ENCODE measurements at places on chromosomes 3 and 15.

DNA sequence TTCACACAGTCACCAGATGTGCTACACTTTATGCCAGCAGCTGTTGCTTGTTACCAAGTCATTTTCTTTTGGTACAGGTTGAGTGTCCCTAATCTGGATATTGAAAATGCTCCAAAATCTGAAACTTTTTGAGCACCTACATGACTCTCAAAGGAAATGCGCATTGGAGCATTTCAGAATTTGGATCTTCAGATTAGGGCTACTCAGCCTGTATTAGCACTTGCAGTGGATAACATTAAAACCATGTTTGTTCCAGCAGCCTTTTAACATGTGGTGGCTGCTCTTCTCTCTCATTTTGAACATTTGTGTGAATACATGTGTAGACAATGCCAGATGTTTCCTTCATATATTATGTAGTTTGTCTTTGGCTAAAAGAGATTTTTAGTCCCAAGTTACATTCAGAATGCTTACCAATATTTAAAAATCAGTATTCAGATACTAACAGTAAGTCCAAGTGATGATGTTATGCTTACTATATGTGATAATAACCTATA lies 230.9 kb upstream of the UBE2E1 start:
- DNase-seq, result no peak

DNA sequence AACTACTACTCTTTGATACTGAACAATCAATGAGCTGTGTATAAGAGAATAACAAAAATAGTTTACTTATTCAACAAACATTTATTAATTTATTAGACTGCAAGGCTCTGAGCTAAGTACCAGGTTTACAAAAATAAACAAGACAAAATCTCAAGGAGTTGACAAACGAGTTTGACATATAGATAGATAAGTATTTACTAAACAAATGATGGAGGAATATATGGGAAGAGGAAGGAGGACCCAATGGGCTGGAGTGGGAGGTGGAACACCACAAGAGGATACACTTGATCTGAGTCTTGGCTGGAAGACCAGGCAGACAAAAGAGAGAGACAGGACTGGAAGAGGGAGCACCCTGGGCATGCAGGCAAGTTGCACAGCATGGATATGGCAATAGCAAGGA lies 47.5 kb upstream of the FSIP1 start:
- no peak for DNase-seq

- DNase-seq, result no peak
These were observed 3.5 kb downstream of the SLC26A6 start for GRCh38 chr3:48631516-48632448.

DNA sequence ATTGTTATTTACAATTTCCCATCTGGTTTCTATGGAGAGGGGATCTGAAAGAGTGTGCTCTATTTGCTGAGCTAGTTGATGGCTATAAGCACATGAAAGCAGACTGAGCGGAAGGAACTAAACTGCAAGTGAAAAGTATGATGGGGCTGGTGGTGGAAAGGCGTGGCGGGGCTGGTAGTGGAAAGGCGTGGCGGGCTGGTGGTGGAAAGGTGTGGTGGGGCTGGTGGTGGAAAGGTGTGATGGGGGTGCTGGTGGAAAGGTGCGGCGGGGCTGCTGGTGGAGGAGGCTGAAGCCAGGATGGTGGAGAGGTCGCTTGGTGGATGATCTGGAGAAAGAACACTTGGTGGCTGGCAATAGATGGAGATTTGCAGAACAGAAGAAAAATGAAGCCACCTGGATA lies 136.7 kb downstream of the FMN1 start:
- DNase-seq, result no peak

- peak; percentile 85 for DNase-seq
These were observed 340.9 kb upstream of the TBL1XR1 start for GRCh38 chr3:177538048-177538749.

DNA sequence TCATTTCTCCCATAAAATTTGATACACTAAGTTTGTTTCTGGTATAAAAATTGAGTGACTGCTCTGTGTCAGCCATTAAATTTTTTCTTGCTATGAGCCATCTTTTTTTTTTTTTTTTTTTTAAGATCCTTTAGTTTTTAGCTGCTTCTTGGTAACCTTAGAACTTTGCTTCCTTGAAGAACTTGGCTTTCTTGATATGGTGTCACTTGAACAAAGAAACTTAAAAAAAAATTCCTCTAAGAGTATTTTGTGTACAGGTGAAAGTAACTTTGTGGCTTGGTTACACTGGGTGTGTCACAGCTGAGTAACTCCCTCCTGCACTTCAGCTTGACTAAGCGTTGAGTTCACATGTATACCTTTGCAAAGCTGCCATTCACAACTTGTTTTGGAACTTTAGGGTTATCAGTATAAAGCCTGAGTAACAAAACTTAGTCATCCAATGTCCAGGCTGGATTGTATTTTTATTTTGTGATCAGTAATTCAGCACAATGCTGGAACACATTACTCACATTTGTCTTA lies 6.5 kb downstream of the CHD2 start:
- no peak for DNase-seq

- DNase-seq, result no peak
These were observed 273.4 kb downstream of the ARRDC4 start for GRCh38 chr15:98233873-98234272.

DNA sequence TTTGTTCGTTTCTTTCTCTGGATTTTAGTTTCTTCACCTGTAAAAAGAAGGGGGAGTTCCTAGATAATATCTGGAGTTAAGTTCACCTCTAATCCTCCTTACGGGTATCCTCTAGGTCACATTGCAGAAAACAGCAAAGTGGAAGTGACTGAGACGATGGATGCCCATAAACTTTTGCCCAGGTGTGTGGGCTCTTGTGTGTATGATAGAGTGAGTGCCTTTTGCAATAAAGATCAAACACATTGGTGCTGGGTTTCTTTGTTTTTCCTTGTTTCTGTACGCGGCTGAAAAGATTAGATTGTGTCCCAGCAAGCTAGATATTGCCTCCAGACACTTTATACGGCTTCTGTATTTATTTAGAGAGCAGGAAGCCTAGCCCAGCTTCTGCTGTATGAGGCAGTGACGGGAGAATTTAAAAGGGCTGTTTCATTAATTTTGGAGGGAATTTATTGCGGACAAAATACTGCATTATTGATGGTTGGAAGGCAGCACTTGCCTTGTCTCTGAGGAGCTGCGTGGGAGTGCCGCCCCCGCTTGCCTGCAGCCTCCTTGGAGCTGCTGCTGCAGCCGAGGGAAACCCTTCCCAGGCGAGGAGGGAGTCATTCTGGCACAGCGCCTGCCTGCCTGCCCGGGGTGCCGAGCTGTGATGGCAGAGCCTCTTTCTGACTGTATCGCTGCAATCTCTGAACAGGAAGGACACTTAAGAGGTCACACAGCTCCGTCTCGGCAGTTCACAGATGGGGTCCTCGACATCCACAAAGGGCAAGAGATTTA lies 38.5 kb downstream of the PYDC2 start:
- peak; percentile 20 for DNase-seq

GRCh38 chr3:99720985-99721632 lies 82.7 kb downstream of the COL8A1 start:
- DNase-seq, result no peak

DNA sequence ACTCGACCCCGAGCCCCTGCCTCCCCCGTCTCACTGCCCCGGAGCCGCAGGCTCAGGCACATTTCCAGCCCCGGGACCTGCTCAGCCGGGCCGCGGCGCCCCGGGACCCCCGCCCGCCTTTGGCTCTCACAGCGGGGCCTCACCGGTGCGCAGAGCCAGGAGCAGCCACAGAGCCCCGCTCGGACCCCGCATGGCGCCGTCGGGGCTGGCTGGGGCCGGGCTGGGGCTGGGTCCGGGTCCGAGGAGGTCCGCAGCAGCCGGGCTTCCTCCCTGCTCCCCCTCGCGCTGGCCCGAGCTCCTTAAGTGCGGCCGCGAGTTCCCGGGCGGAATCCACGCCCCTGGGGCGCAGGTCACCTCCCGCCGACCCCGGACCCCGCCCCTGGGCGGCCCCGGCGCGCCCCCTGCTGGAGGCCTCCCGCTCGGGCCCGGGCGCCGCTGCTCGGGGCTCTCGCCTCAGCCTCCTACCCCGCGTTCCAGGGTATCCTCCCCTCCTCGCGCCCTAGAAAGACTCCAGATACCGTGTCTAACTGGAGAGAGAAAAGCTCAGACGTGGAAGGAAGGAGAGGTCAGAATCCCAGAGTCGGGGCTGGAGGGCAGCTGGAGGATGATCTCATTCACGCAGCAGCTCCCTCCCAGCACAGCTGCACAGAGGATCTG lies at the start of gene MELTF:
MELTF (minus strand) TSS at position 307 of the 657 bp plus-strand sequence; CDS start at position 192, 115 bp downstream.
- DNase-seq, result peak; percentile 19

DNA sequence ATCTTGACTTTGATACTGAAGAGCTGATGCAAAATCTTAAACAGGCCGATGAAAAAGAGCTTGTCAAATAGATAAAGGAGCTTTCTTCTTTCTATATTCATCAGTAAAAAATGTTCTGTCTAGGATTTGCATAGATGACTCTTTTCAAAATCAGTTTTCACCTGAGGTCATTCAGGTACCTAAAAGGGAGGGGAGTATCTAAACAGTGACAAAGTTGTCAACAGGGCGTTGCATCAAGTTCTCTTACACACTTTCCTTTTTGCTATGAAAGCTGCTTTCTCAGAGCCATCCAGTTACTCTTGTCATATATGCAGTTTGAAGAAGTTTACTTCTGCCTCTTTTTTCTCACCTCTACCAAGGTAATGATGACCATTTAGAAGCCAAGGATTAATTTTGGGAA lies 60.0 kb downstream of the AKAP13 start:
- DNase-seq, result no peak

DNA sequence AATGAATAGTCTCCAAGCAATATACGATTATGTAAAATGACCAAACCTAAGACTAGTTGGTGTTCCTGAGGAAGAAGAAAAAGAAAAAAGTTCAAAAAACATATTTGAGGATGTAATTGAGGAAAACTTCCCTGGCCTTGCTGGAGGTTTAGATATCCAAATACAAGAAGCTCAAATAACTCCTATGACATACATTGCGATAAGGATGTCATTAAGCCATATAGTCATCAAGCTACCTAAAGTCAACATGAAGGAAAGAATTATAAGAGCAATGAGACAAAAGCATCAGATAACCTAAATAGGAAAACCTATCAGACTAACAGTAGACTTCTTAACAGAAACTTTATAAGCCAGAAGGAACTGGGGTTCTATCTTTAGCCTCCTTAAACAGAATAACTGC lies 231.1 kb downstream of the TUSC7 start:
- DNase-seq, result no peak

DNA sequence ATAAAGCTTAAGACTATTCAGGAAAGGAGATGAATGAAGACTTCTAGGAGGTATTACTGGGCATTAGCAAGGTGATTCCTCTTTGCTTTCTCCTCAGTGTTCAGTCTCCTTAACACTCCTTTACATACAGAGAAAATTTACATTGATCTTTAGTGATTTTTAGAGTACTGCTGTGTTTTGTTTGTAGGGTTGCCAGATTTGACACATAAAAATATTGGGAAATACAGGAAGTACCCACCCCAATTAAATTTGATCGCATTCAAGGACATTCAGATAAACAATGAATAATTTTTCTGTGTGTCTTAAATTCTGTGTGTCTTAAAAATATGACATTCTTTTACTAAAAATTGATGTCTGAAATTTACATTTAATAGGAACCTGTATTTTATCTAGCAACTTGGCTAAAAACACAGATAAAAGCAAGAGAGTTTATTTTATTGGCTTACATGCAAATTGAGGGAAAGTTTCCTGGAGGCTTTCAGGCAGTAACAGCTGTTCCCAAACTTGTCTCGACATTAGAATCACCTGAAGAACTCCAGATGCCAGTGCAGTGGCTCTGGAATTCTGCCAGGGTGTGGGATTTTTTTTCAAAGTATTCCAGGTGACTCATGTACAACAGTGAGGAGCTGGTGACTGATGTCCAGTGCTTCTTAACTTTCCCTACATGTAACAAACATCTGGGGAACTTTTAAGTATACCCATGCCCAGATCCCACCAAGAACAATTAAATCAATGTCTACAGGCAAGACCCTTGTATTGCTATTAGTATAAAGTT lies 23.4 kb upstream of the PLOD2 start:
- no peak for DNase-seq

DNA sequence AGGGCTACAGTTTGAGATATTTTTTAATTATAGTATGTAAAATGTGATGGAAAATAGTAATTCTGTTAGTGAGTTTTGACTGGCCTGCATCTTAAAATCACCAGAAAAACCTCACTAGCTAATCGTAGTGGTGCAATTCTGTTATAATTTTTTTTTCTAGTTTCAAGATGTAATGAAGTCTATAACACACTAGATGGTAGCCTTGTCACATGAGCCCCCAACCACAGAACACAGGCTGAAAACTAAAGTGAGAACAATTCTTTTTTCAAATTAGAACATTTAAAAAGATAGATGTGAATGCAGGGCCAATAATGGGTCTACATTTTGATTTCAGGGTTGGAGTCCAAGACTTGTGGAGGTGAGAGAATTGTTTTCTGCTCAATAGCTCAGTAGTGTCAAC lies 83.3 kb upstream of the KCNH8 start:
- no peak for DNase-seq

DNA sequence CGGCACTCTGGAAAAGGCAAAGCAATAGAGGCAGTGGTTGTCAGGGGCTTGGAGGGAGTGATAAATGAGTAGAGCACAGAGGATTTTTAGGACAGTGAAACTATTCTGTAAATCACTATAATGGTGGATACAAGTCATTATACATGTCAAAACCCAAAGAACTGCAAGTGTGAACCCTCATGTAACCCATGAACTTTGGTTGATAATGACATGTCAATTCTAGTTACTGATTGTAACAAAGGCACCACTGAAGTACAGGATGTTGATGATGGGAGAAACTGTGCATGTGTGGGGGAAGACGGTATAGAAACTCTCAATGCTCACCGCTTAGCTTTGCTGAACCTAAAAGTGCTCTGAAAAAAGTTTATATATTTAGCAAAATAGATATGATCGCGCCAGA lies 36.0 kb downstream of the BTLA start:
- no peak for DNase-seq

GRCh38 chr15:90637693-90638092 lies 79.5 kb upstream of the BLM start:
- DNase-seq, result no peak

- no peak for DNase-seq
These were observed 617.1 kb downstream of the NTRK3 start for GRCh38 chr15:87639305-87640011.

- peak; percentile 62 for DNase-seq
These were observed 4.0 kb downstream of the CCDC51 start for GRCh38 chr3:48435774-48436476.

- no peak for DNase-seq
These were observed 17.1 kb upstream of the RASA2 start for GRCh38 chr3:141469720-141470119.

DNA sequence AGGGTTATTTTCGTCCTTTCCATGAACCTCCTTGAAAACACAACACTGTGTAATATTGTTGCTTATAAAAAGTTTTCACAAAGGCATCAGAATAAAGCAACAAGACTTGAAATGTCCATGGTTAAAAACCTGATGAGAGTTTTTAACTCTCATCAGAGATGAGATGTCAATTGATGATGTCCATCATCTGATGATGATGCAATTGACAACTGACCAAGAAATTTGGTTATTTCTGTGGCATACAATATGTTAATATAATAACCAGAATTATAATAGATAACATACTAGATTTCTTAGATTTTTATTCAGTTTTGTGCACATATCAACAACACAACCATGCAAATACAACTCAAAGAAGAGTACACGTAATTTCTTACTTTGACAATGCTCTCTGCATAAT lies 15.5 kb upstream of the FNDC3B start:
- DNase-seq, result no peak

GRCh38 chr3:72818905-72819304 lies 29.3 kb downstream of the SHQ1 start:
- peak; percentile 92 for DNase-seq
